ENCODE measurements at places on chromosomes 3 and 15. TPM values are rescaled to one million over a fixed set of nuclear protein-coding genes. Genes with fewer than 3 reads are reported as not detected.

The KBTBD8 gene
- total RNA-seq = 14.6 TPM

The PIGZ gene
- 0.22 TPM for total RNA-seq

The SPINT1 gene
- total RNA-seq = 3.6 TPM

The HAPLN3 gene
- 144 TPM for total RNA-seq

The KCNMB3 gene
- 0.97 TPM for total RNA-seq

The MCF2L2 gene
- total RNA-seq = 0.67 TPM

The AMIGO3 gene
- not detected for total RNA-seq

The KBTBD13 gene
- not detected for total RNA-seq

The GATA2 gene
- total RNA-seq = not detected

The TRH gene
- not detected for total RNA-seq

The RASGRP1 gene
- 101 TPM for total RNA-seq

The CLSTN2 gene
- total RNA-seq = 0.03 TPM

The SH2D7 gene
- total RNA-seq = not detected

The UBXN7 gene
- 77.0 TPM for total RNA-seq

The GPR15 gene
- total RNA-seq = 5.1 TPM

The BCHE gene
- total RNA-seq = not detected

The HIGD2B gene
- total RNA-seq = 0.64 TPM
